ENCODE measurements at places on chromosomes 5 and 9.

DNA sequence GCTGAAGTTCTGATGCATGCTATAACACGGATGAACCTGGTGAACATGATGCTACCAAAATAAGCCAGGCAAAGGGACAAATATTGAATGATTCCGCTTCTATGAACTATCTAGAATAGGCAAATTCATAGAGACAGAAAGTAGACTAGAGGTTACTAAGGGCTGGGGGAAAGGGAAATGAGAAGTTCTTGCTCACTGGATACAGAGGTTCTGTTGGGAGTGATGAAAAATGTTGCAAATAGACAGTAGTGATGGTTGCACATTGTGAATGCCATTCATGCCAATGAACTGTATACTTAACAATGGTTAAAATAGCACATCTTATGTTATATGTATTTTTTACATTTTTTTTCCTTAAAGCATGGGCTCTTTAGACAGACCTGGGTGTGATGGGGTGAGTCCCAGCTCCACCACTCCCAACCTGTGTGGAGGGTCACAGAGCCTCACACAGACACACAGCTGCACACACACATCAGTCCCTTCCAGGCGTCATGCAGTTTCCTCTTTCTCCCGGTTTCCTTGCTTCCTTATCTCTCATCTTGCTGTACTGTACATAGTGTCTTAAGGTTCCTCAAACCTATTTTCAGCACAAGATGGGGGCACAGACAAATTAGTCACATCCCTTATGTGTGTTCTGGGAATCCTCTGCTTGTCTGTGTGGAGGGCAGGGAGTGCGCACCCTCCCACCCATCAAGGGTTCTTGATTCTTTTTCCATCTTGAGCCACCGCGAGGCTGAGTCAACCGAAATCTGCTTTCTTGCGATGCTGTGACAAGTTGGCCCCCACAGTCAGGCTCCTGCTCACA is 192.9 kb downstream of the CRB2 start:
- DNase-seq: no peak

- DNase-seq: no peak
Observed at GRCh38 chr9:33163433-33164137, 3.6 kb downstream of the B4GALT1 start.

DNA sequence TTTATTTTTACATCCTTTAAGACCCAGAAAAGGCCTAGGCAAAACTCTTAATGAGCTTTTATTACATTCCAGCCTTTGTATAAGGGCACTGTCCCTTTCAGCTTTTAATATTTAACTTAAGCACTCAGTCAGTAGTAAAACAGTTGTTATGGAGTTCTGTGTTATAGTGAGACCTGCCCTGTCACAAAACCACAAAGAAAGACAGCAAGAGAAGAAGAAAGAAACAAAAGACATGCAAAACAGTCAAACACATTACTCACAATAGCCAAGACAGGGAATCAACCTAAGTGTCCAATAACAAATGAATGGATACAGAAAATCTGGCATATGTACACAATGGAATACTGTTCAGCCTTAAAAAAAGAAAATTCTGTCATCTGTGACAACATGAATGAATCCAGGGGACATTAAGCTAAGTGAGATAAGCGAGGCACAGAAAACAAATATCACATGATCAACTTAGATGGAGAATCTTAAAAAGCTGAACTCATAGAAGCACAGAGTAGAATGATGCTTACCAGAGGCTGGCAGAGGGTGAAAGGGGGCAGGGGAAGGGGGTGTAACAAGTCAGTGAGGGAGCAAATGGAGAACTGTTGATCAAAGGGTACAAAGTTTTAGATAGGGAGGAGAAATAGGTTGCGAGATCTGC is 63.8 kb upstream of the CCNG1 start:
- DNase-seq: no peak

DNA sequence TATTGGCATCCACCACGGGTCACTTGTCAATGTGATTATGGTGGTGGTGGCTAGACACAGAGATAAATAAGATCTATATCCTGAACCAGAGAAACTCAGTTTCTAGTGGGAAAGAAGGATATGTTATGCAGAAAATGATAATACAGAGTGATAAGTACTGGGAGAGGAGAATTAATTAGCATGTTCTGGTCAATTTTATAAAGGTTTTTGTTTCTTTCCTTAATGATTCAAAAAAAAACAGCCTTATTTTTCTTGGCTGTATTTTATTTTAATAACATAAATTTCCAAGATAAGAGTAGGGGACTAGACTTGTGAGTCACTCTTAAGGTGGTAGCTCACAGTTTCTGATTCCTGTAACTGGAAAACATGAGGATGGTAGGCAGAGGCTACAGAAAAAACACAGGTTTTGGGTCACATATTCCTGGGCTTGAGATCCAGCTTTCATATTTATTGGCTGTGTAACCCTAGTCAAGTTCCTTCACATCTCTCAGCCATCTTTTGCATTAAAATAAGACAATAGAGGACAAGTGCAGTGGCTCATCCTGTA is 350.3 kb upstream of the RPS23 start:
- no peak for DNase-seq

DNA sequence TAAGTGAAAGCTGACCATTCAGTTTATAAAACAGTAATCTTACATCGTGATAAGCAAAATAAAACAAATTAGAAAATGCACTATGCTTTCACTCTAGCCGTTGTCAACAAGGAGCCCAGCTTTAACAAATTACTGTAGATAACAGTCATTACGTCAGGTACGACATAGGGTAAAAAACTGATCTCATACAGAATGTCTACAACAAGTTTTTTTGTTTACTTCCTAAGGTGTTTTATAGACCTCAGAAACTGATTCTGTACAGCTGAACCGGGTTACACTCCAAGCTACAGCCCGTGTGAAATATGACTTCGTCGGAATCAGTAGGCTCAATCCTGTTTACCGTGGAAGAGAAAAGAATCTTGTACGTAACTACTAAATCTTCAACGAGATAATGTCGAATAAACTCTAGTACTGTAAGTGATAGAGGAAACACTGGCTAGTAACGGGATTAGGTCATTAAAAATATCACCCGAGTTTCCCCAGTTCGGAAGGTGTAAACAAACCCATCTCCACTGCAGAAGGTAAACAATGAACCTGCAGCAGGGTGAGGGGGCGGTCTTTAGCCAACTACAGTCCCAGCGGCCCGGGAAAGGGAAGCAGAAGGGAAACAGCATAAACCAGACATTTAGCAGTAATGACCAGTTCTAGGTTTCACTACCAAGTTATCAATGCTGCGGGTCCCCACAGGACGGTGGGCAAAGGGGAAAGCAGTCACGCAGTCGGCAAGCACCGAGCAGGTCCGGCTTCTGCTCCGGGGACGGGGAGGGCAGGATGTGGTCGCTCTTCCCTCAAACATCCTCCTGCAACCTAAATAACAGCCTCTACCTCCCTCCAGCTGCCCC is 1.1 kb downstream of the RICTOR start:
- DNase-seq: no peak

DNA sequence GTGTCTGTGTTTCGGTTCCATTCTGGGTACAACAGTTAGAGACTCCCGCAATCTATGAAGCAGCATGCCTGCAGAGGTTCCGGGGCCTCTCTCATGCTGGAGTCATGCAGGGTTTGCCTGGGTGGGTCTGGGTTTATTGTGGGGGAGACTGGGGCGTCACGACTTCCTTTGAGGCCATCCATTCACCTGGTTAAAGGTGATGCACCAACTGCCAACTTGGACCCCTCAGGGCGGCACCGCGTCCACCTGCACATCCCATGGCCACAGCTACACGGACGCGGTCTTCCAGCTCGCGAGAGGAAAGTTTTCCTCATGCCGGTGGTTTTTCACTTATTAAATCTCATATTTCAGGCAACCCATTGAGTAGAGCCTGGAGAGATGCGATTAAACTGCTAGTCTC is 30.9 kb upstream of the IRX4 start:
- DNase-seq: no peak

- no peak for DNase-seq
Observed at GRCh38 chr9:10855847-10856246, 243.0 kb upstream of the PTPRD start.

GRCh38 chr9:33850267-33850629 is 33.3 kb downstream of the UBE2R2 start:
- no peak for DNase-seq

- no peak for DNase-seq
Observed at GRCh38 chr9:116027096-116027495, 126.5 kb upstream of the PAPPA start.

DNA sequence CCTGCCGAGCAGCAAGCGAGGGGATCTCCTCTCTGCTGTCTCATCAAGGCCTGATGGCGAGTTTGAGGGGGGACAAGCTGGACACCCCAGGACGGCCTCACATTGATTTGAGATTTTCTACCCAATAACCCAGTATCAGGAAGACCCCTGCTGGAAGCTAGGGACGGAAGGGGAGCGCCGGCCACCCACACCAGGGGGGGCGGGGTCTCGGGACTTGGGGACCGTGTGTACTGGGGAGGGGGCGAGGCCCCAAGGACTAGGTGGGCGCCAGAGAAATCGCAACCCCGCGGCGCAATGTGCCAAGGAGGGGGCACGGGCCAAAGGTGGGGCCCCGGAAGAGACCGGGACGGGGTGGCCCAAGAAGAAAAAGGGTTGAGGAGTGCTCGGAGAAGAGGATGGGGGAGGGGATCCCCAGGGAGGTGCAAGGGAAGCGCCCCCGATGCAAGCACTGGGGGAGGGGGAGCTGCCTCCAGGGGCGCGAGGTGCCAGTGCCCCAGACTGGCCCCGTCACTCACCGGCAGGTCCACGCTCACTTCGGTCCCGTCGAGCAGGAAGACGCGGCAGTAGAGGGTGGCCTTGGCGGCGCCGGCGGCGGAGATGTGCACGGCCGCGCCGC is 1.1 kb downstream of the EPB41L4B start:
- no peak for DNase-seq

DNA sequence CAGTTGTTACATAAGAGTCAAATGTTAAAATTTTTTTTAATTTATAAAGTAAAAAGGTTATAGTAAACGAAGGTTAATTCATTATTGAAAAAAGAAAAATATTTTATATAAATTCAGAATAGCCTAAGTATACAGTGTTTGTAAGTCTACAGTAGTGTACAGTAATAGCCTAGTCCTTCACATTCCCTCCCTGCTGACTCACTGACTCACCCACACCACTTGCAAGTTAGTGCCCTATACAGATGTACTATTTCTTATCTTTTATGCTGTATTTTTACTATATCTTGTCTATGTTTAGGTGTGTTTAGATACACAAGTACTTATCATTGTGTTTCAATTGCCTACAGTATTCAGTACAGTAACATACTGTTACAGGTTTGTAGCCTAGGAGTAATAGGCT is 57.6 kb downstream of the MAMDC2 start:
- no peak for DNase-seq

DNA sequence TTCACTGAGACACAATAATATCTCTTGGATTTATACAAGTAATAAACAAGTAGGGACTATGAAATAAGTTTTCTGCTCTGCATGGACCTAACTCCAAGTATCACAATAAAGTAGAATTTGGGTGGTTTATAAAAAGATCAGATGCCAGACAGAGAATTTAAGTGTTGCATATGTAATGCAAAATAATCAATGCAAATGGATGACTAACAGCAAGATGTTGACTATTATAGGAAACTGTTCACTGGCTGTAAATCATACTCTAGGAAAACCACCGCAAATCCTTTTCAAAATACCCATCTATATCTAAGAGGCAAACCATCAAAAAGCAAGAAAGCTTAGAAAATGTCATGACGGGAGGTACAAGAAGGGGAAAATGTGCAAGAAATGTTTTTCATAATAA is 539.8 kb upstream of the FAM174A start:
- DNase-seq: no peak

DNA sequence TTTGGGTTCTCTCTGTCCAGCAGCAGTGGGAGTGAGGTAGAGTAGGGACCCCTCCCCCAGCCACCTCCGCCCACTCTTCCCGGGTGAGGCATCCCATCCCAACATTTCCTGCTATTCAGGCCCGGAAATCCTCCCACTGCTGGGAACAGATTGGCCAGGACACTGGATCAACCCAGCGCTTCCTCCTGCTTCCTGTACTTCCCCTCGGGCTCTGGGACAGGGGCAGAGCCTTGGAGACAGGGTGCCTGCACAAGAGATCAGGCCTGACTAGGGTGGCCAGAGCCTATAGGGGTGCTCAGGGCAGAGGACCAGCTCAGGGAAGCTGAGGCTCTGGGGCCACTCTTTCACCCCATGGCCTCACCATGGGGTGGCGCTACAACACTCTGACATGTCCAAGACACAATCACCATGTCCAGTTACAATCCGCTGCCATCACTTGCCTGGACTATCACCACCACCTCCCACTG is 14.5 kb downstream of the SH2D3C start:
- no peak for DNase-seq

- no peak for DNase-seq
Observed at GRCh38 chr5:57947181-57947580, 464.6 kb upstream of the ACTBL2 start.

DNA sequence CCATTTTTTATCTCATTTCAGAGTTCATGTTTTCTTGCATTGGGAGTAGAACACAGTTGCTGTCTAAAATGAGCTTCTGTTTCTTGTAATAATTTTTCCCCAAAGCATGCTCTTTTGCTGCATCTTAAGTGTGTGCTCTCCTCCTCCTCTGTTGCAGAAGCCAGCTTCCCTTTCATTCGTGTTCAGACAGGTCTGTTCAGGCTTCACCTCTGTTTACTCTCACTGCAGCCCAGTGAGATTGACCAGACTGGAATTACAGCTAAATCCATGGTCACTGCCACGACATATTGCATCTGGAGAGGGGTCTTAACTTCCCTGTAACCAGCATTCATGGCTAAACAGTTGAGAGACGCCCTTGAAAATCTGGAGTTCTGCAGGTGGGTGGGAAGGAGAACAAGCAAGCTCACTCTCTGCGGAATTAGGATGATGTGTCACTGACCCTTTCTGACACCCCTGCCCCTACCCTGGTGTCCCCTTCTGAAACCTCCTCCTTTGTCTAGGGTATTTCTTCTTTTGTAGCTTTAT is 223.2 kb downstream of the FSTL4 start:
- DNase-seq: no peak

DNA sequence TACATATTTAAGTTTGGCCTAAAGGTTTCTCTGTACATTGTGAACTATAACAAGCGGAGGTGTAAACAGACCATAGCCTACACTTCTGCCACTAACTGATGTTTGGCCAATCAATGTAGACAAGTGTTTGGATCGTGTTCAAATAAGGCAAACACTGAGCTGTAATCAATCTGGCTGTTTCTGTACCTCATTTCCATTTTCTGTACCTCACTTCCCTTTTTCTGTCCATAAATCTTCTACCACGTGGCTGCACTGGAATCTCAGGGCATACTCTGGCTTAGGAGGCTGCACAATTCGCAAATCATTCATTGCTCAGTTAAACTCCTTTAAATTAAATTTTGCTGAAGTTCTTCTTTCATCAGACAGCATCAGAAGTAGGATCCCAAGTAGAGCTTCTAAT is 140.9 kb downstream of the SLC25A46 start:
- DNase-seq: no peak

DNA sequence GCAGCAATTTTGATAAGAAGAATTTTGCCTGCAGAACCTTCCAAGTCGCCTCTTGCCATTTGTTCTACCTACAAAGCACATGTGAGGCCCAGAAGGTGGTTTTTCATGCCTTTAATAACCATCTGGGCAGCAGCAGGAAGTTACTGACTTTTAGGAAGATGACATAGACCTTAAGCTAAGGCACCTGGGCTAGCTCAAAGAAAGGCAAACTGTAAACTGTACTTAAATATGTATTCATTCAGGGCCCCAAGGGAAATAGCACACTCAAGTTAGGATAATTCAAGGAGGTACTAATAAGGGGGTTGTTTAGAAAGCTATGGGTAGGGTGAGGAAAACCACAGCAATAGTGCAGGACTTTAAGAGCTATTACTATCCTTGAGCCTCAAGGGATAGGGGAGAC is 57.3 kb upstream of the HSPB3 start:
- no peak for DNase-seq

- no peak for DNase-seq
Observed at GRCh38 chr5:147751156-147751830, 31.2 kb downstream of the JAKMIP2 start.
